ENCODE measurements at places on chromosomes 5 and 9. TPM values are rescaled to one million over a fixed set of nuclear protein-coding genes. Genes with fewer than 3 reads are reported as not detected.

Gene BNC2
- total RNA-seq: 4.3 TPM

Gene PCDHAC2
- total RNA-seq: 2.3 TPM

Gene PCDHA7
- 5.2 TPM for total RNA-seq

Gene OR13C5
- total RNA-seq: not detected

DNA sequence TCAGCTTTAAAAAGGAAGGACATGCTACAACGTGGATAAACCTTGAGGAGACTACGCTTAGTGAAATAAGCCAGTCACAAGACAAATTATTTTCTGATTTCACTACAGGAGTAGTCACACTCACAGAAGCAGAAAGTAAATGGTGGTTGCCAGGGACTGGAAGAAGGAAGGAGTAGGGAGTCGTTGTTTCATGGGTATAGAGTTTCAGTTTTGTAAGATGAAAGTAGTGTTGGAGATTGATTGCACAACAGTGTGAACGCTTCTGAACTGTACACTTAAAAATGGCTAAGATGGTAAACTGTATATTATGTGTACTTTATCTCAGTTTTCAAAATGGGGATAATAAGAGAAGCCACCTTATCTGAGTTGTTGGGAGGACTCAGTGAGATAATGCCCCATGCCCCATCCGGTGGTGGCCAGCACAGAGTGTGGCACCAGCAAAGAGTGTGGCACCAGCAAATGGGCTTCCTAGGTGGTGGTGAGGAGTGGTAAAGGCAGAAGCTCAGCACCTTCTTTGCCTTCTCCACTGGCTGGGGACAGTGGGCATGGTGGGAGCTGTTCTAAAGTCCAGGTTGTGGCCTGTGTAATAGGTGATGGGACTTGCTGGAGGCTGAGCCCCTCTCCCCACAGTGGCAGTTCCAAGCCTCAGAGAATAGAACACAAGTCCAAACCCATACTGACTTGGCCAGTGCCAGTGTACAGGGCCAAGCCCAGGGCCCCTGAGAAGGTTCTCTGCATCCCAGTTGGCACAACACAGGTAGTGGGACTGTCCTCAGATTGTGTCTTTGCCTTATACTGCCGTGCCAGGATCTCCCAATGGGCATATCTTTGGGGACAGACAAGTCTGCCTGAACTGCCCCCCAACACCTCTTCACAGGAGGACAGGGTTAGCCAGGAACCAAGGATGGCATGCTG is 4.4 kb downstream of the SLC22A4 start:
- DNase-seq: no peak

DNA sequence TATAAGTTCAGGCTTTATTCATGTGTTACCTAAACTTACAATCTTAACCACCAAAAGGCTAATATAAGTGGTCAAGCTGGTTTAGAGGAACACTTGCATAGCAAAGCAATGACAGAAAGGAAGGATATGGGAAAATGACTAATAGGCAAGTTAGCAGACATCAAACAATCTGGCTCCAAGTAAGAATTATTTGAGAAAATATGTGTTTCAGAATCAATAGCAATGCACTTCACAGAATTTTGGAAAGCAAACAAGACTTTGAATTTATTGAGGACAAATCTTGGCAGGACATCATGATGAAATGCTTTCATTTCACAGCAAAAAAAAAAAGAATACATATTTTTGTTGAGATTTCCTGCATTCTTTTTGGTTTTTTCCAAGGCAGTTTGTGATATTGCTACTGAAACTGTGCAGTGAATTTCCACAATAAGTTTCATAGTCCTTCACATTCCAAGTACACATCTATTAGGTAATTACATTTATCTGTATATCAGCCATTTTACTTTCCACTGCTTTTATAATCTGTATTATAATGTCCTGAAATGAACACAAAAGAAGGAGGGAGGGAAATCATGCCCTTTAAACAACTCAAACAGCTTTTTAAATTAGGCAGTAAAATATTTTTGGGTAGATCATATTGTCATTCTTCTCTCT is 417.9 kb downstream of the NR2F1-AS1 start:
- no peak for DNase-seq

DNA sequence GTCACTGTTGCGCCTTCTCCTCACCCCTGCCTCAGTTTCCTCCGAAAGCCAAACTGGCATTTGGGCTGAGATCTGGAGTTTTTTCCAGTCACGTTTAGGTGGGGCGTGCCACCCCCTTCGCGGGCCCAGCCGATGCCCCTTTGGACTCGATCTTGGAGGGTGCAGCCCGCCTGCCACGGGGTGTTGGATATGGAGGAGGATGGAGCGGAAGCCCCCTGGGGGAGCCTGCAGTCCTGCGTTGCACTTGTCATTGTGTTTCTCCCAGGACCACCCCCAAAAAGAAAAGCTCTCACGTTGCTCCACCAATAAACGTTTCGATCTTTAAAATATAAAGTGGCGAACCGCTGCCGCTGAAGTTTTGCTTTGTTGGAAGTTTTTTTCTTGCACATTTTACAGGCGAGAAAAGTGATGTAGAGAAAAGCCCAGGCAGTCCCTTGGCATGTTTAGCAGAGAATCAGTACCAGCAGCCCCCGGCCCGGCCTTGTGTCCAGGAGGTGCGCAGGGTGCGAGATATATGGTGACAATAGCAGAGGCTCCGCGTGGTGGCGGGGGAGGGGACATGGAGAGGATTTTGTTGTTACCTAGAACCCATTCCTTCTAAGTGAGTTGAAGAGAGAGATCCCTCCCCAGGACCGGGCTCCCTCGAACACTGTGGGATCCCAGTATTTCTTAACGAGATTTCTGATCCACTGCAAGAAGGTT is 681 bp downstream of the F2R start:
- DNase-seq: peak; percentile 76

DNA sequence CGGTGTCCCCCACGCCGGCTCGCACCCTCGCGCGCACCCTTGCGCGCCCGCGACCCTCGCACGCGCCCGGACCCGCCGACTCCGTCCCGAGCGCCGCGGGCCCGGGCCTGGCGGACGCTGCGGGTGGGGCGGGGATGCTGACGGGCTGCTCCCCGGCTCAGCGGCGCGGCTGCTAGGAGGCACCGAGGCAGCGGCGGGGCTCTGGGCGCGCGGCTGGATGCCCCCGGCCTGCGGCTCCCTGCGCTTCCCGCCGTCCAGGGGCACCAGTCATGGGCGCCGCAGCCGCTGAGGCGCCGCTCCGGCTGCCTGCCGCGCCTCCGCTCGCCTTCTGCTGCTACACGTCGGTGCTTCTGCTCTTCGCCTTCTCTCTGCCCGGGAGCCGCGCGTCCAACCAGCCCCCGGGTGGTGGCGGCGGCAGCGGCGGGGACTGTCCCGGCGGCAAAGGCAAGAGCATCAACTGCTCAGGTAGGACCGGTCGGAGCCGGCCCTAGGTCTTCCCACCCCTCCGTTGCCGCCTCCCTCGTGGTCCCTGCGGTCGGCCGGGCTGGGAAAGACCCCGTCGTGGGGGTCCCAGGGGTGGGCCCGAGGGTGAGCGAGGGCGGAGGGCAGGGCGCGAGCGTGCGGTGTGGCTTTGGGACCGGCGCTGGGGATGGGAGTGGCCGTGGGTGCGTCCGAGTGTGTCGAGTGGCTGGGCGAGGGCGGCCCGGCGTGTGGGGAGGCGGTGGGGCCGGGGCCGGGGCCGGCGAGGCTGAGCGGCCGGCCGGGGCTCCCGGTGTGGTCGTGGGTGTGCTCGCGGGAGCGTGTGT is 530 bp downstream of the TMEFF1 start:
- peak; percentile 86 for DNase-seq

DNA sequence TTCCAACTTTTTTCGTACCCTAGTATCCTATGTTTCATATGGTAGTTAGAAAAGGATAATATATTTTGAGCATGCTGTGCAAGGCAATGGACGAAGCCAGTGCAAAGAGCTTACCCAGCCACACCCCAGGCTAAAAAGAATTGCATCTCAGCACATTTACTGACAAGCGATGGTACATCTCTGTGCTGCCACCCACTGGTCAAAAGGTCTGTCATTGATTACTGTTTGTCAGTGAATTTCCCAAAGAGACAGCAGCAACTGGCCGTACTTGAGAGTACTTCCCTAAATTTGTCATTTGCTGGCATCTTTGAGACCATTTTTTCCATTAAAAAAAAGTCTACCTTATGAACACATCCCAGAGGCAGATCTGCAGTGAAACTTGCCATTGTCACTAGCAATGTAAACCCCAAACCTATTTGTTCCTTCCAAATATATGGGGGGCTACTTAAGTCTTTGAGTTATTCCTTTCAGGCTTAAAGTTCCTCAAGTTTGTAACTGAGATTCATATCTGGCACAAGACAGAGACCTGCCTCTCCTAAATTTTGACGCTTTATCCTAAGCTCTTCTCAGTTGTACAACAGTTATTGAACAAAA is 184.3 kb downstream of the CTNND2 start:
- DNase-seq: peak; percentile 92

DNA sequence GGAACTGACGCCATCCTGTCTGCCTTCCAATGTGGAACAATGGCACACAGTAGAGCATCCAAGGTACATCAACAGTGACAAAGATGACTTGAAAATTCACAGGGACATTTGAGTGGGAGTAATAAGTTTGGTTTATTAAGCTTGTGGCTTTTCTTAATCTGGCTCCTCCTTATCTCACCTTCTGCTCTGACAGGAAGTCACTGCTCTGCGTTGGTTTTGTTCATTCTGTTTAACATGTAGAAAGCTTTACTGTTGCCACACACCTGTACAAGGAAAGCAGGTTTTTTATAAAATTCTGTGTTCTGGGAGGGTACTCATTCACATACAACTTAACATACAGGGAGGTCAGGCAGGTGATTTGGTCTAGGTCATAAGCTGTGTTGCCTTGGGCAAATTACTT is 1.6 kb upstream of the GZMK start:
- no peak for DNase-seq

Data from endodermal cell (in vitro differentiated cells).